ENCODE measurements at places on chromosomes 16 and 17.

DNA sequence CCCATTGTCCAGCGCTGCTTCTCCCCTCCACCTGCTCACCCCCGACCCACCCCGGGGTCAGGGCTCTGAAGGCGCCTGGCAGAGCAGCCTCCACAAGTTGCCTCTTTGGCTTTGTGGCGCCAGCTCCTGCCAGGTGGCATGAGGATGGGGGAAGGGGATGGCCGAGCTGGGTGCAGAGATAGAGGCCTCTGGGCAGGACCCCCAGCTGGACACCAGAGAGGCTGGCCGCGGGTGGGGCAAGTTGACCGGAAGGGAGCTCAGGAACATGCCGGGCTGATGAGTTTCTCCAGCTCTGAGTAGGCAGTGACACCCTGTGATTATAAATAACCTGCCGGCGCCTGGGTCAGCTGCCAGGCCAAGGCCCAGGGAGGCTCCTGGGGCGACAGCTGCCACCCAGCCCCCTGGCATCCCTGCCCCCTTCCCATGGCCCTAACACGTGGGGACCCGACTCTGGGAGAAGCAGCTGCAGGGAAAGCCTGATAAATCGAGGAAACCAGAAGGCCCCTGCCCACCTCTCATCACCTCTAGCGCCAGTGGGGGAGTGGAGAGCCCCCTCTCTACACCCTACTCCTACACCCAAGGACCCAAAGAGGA lies 729 bp downstream of the P2RX5 start:
- no peak for DNase-seq

GRCh38 chr16:9903-10665 lies 43.3 kb downstream of the POLR3K start:
- no peak for DNase-seq

DNA sequence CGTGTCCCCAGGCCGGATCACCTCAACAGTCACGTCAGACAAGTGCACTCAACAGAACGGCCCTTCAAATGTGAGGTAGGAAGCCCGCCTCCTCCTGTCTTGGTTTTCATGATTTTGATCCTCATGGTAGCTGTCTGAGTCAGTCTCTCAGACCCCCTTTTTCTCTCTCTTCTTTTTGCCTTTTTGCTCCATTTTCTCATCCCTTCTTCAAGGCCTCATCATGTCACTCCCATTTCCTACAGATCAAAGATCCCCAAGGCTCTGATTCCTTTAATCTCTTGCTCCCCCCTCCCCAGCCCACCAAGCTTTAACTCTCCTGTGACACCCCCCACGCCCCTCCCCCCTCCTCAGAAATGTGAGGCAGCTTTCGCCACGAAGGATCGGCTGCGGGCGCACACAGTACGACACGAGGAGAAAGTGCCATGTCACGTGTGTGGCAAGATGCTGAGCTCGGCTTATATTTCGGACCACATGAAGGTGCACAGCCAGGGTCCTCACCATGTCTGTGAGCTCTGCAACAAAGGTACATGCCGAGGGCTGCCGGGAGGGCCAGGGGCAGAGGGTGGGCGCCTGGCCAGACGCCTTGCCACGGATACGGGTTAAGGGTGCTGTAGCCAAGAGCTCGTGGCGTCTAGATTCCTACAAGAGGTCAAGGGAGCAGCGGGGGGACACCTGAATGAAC lies 2.0 kb downstream of the MAZ start:
- DNase-seq: no peak

DNA sequence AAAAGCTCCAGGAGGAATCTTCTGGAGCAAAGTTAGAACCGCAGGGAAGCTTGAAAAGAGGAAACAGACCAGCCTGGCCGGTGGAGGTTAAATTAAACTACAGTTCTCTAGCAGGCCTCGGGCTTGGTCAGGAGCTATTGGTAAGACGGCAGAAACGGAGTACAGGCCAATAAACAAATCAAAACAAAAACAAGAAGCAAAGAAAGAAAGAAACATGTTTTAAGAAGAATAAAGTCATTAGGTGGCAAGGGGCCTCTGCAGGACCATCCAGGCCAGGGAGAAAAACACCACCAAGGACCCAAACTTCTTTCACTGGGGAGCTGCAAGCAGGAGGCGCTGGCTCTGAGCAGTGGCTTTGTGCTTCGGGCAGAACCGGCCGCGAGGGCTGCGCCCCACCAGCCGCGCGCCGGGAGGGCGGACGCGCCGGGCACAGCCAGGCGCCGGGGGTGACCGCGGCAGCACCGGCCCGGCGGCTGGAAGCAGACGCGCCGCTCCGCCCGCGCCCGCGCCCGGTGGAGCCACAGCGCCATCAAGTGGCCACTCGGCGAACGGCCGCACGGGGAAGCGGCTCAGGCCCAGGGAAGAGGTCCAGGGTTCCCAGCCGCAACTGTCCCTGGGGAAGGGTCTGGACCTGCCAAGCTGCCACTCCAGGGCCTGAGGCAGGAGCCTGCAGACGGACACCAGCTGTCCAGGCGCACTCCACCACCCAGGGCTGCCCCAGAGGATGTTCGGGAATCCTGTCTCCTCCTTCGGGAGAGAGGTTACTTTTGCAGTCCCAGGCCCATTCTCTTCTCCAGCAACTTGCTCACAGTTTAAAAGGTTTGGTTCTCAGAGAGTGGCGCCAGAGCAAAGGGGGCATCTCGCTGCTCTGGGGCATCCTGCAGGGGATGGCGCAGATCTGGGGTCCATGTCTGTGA lies 419.4 kb downstream of the SOX9 start:
- DNase-seq: no peak

GRCh38 chr16:55175389-55175788 lies 148.6 kb upstream of the IRX6 start:
- no peak for DNase-seq

DNA sequence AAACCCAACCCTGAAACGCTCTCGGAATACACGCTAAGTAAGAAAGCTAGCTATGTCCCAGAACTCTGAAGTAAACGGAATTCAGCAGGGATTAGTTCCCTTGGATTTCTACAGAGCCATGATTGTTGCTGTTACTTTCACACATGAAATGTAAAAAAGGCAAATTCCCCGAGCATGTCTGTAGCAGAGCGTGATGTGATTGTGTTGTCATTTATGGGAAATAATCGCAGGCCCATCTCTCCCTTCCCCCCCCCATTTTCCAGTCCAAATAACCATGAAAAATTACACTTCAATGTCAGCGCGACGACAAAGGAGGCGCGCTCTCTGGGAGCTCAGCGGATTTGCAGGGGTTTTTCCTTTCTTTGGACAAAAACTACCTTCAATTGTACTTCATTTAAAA lies 209.0 kb downstream of the ZFHX3 start:
- no peak for DNase-seq

GRCh38 chr17:36629252-36629847 lies 28.0 kb downstream of the MRM1 start:
- DNase-seq: peak; percentile 59

GRCh38 chr16:56939801-56940200 lies 7.9 kb downstream of the HERPUD1 start:
- no peak for DNase-seq

GRCh38 chr16:85626191-85626981 lies 13.3 kb downstream of the GSE1 start:
- no peak for DNase-seq

DNA sequence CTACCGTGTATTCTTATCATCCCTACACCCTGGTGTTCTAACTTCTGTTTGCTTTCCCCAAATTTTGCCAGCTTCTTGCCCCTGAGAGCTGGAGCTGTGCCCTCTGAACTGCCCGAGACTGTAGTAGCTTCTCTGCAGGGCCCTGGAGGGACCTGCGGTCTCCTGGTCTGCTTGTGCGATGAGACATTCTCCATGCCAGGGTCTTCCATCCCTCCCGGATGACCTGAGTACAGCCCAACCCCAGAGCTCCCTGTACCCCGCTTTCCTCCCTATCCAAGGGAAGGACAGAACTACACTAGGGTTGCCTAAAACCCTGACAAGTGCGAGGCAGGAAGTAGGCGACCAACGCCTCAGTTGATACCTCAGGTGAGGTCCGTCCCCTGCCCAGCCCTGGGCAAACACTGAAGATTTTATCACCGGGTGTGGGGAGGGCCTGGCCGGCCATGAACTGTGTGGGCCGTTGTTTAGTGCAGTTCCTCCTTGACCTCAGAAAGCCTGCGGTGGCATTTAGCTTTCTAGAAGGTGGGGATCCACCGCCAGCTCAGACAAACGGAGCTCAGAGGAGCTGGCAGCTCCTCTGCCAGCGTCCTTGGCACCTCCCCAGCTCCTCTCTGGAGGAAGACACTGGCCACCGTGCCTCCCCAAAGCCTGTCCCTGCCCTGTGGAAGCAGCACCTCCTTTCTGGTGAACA lies 13.7 kb downstream of the CANT1 start:
- DNase-seq: no peak

DNA sequence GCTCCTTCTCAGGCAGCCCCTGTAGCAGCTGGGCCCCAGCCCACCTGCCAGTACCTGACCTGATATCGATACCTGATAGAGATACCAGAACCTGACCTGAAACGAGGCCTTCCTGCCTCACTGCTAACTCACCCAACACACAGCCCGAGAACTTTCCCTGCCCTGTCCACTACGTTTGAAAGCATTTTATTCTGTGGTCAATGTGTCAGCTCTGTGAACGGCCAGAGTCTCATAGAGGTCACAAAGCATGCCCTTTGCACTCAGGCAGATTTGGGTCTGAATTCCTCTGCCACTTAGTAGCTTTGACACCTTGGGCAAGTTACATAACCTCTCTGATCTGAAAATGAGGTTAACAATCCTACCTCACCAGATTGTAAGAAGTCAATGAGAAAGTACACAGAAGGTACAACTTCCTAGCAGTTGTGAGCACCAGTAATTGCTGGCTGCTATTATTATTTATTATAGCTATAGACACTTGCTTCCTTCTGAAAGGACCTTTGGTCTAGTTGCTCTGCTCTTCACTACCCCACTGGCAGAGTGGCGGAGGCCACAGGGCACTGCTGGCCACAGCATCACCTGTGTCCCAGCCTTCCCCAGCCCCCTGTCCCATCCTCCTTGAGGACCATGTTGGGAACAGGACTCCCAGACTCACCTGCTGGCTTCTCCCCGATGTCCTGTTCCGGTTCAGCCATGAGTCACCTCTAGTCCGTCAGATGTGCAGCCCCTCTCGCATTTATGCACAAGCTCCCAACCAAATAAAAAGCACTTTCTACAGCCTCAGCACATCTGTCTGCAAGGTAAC lies 895 bp downstream of the ANKRD40CL start:
- DNase-seq: no peak

- no peak for DNase-seq
These were observed 3.1 kb downstream of the CACNB1 start for GRCh38 chr17:39194089-39194984.

DNA sequence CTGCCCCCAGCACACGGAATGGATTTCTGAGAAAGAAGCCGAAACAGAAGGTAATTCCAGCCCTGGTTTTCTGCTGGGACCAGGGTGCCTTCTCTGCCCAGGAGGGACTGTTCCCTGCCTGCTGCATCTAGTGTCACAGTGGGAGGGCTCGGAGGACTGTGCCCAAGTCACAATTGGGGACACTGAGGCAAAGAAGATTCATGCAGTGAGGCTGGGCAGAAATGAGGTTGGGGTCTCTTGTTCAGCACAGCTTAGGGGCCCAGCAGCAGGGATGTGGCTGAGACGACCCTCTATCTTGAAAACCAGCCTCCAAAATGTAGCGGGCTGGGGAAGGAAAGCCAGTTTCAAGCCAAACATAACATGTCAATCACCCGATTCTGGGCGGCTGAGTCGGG lies 592 bp downstream of the IL21R start:
- no peak for DNase-seq

DNA sequence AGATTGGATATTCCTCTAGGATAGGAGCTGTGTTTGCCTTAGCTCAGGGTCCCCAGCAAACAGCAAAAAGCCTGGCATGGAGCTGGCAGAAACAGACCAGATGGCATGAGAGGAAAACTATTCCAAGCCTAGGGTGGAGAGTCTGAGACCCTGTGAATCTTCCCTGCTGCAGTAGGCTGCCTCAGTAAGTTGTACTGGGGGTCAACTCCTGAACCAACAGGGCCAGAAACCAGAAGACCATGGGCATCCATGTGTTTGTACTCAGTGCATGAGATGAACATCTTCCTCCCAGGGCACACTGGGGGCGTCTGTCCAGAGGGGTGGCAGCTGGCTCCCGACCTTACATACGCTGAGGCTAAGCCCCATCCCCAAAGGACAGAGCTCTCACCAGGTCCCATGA lies 214.4 kb downstream of the C16orf78 start:
- no peak for DNase-seq

GRCh38 chr17:48022901-48023300 lies 14.7 kb downstream of the COPZ2 start:
- no peak for DNase-seq

DNA sequence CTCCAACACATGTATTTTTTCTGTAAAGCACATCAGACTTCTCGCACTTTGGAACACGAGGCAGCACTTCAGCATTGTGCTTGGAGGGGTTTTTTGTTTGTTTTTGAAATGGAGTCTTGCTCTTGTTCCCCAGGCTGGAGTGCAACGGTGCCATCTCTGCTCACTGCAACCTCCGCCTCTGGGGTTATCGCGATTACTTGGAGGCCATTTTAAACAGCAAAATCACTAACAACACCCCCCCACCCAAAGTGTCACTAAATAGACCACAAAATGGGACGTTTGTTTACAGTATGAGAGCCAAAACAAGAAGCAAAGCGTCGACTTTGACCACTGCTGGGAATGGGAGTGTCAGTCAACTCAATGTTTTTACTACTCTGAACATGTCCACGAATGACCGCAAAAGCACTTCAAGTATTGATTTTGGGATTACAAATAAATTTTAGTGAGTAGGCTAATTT lies 9.0 kb upstream of the C16orf87 start:
- no peak for DNase-seq

- DNase-seq: no peak
These were observed 167.1 kb upstream of the CDH13 start for GRCh38 chr16:82459580-82460256.

- DNase-seq: no peak
These were observed 21.7 kb downstream of the MILR1 start for GRCh38 chr17:64470625-64471024.

DNA sequence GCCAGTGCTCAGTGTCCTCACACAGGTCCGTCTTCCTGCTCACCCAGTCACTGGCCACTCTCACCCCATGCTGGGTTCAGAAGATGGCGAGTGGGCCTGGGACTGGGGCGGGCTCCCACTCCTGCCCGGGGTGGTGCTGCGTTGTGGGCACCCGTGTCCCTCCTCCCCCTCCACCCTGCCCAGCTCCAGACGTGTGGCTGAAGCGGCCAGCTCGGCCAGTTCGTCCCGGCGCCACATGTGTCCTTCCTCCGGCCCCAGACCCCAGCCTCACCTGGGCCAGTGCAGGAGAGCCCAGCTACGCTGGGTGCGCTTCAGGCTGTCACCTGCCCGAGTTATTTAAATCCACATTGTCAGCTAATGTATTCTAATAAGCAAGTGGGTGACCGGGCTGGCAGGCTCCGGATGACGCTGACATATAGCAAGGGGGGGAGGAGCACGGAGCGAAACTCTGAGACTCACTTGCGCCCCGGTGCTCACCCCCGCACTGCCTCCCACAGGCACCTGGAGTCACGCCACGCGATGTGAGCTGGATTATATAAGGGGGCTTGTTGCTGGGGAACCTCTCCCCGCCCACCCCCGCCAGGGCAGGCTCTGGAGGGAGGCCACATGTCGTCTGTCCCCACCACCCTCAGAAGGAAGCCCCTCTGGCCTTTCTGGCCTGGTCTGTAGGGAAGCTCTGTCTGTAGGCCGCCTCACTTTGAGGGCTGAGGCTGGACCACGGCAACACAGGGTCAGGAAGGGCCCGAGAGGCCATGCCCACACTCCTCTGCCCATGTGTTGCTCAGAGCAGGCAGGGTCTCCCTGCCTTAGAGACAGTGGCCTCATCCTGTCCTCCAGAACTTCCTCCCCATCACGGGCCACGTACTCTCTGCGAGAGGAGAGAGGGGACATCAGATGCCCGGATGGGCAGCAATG lies 7.1 kb upstream of the BAIAP2 start:
- no peak for DNase-seq

- DNase-seq: peak; percentile 25
These were observed 35.3 kb downstream of the HIC1 start for GRCh38 chr17:2090210-2090641.

GRCh38 chr17:56141046-56141839 lies 12.0 kb upstream of the ANKFN1 start:
- DNase-seq: no peak

Measured in hematopoietic multipotent progenitor cell (in vitro differentiated cells).